ENCODE measurements at places on chromosomes 3 and 15. TPM values are rescaled to one million over a fixed set of nuclear protein-coding genes. Genes with fewer than 3 reads are reported as not detected.

DNA sequence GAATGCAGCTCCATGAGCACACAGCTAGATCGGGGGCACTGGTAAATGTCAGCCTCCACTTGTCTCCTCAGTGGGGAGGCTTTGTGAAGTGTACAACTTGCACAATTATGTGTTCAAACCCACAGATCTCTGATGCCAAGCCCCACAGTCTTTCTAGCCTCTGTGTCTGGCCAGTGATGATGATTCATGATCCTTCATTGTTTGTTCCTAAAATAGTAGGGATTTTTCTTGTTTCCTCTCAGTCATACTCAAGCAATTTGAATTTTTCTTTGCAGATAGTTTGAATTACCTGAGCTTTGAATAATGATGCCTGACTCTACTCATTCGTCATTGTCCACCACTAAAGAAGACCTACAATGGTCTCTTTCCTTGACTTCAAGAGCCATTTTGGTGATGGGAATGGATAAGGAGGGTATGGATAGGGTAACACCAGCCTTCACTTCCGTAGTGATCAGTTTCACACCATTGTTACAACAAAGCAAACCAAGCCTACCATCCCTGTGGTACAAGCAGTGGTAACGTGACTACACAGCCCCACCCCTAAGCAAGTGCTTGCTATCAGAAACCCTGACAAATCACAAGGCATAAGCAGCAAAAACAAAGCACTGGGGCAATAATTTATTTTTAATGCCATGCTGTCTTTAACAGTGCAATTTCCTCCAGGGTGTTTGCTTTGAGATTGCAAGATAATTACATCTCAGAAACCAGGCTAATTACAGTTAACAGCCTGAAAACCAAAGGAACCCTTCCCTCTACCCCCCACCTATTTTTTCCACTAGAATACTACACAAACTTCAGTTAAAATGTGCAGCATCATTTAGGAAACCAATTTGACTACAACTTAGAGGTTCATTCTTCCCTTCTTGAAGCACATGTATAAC lies 114.1 kb upstream of the PPP2R3A start:
- DNase-seq: no peak

- peak; percentile 51 for DNase-seq
These were observed 143.5 kb downstream of the GADL1 start for GRCh38 chr3:30750967-30751366.

DNA sequence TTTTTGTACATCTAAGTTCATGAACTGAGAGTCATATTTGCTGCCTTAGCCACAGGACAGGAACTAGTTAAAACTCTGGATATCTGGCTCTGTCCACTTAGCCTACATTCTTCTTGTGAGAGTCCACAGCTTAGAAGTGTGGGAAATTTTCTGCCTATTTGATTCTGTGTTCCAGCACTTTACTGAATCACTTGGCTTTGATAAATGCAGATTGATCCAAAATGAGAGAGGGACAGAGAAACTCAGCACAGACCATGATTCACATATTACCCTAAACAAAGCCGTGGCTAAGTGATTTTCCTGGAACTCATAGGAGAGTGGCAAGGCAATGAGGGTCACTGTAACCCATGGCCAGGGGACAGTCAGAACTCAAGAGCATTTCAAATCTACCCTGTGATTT lies 87.5 kb upstream of the CADPS start:
- DNase-seq: no peak

GRCh38 chr15:45100884-45101625 lies 12.9 kb downstream of the DUOX2 start:
- no peak for DNase-seq

DNA sequence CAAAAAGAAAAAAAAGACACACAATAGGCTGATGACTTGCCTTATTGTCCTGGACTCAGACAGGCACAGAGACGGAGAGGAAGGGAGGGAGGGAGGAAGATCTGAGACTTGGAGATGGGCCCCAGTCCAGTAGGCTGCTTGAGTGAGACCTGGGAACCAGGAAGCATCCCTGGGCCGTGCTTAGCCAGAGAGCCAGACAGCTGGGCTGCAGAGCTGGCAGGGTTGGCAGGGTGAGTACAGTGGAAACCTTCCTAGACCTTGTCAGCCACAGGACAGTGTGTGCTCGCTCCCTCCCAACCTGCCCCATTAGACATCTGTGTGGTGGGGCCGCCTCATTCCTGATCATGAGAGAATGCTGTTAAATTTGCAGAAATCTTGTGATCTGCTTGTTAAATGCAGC lies 107.9 kb upstream of the ALDH1A3 start:
- no peak for DNase-seq

DNA sequence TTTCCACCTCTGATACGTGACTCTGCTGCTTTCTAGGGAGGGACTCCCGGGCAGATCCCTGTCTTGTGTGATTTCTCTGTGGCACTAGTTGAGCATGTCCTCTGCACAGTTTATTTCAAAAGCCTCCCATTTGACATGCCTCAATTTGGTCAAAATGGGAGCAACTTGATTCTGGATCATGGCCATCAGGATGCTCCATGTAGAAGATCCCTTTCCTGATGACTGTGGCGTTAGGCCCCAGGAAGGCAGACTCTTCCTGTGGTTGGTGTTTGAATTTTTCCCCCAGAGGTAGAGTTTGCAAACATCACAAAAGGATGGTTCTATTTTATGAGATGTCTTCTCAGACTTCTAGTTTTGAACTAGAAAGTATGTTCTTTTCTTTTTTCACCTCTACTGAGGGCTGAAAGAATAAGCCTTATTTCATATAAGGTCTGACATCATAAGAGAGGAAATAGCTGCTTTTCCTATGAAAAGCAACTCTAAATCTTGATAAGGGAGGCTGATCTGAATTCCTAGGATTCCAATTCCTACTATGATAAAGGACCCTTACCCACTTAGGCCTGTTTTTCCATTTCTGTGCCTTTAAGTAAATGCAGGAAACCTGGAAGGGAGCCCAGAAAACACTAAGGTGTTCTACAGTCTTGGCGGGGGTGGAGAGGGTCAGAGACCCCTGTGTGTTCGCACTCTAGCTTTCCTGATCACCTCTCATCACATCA lies 243.8 kb upstream of the CHRM5 start:
- no peak for DNase-seq

DNA sequence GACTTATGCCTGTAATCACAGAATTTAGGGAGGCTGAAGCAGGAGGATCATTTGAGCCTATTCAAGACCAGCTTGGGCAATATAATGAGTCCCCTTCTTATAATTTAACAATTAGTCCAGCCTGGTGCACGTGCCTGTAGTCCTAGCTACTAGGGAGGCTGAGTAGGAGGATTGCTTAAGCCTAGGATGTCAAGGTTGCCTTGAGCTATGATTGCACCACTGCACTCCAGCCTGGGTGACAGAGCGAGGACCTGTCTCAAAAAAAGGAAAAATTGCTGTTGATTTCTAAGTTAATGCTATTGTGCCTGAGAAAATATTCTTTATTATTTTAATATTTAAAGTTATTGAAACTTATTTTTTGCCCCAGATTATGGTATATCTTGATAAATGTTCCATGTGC lies 159.0 kb downstream of the NLGN1 start:
- no peak for DNase-seq

- no peak for DNase-seq
These were observed 195.8 kb downstream of the ZMAT3 start for GRCh38 chr3:178875836-178876235.

DNA sequence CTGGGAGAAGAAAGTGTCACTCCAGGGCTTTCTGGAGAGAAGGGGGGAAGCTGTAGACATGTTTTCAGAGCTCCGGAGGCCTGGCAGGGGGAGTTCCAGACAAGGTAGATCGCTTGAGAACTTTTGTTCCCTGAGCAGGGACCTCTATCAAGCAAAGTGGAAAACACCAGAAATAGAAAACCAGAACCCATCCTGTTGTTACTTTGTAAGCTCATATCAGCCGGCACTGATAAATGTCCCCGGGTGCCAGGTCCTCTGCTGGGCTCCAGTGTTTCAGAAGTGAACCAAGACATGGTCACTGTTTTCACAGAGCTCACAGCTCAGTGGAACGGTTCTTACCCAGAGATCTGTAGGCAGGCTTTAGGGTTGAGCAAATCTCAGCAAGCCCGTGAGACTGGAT lies 13.5 kb downstream of the HDDC3 start:
- no peak for DNase-seq

DNA sequence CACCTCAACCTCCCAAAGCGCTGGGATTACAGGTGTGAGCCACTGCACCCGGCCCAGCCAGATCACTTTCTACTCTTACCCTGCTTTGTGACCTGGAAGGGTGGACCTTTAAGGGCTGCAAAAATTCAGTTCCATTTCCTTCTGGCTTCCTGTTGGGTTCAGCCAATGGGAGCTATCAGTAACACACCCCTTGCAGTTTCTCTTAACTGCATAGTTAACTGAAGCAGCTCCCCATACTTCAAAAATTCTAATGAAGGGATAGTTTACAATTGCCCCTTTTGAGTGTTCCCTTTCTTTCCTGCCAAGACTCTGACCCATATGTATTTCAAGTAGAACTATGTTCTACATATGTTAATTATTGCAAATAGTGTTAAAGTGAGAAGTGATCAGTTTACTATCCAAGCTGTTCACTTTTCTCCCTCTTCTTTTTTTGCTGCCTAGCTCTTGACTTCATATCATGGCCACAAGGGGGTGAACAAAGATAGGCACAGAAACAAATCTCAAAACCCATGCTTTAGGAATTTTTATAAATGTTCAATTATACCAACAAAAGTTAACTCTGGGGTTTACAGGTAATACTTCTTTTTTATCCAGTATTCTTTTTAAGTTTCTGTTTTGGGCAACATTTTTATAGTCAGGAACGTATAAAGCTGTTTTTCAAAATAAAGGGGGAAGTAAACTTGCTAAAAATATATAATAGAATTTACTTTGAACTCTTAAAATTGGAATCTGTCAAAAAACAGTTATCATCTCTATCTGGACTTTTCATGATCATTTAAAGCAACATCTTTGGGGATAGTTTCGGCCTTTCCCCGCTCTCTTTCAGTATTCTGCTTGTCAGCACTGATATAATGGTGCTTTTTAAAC lies 8.1 kb downstream of the PGBD4 start:
- no peak for DNase-seq

GRCh38 chr3:170055209-170055608 lies 17.4 kb downstream of the GPR160 start:
- DNase-seq: no peak

DNA sequence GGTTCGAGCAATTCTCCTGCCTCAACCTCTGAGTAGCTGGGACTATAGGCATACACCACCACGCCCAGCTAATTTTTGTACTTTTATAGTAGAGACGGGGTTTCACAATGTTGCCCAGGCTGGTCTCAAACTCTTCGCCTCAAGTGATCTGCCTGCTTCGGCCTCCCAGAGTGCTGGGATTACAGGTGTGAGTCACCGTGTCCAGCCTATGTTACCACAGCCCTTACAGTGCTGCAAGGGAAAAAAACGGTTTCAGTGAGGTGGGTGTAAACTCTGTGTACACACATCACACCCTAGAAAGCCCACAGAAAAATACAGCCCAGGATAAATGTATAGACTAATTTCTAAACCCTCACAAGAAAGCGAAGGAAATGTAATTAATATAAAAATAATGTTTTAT lies 103.5 kb upstream of the AKAP13 start:
- no peak for DNase-seq

DNA sequence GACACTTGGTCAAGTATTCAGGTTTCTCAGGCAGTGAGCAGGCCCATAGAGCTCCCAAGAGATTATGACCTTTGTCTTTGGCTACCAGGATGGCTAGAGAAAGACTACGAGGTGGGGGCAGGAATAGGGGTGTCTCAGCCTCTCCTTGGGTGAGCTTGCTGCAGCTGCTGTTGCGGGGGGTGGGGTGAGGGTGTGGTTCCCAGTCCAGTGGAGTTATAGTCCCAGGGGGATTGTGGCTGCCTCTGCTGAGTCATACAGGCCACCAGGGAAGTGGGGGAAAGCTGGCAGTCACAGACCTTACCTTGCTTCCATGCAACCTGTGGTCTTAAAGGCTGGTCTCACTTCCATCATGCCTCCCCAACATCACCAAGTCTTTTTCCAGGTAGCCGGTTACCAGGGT lies 31.7 kb downstream of the ATP2C1 start:
- no peak for DNase-seq

- DNase-seq: no peak
These were observed 80.5 kb downstream of the SNRK start for GRCh38 chr3:43366885-43367284.

DNA sequence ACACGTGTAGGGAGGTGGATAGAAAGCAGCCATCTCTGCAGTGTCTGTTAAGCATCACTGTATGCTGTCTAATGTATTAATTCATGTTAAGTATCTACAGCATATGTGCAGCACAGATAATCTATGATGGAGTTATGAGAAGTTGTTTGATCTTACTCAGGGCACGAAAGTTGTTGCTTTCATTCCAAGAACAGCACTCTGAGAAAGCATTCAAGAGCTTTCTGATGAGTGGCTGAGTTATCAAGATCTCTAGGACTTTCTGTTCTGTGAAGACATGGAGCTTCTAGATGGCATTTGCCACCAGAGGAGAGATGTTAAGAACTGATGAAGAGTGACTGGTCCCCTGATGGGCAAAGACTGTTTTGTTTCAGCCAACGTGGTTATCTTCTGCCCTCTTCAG lies 22.6 kb upstream of the TPRG1 start:
- DNase-seq: no peak

- no peak for DNase-seq
These were observed 41.4 kb downstream of the PGPEP1L start for GRCh38 chr15:98966091-98966787.

DNA sequence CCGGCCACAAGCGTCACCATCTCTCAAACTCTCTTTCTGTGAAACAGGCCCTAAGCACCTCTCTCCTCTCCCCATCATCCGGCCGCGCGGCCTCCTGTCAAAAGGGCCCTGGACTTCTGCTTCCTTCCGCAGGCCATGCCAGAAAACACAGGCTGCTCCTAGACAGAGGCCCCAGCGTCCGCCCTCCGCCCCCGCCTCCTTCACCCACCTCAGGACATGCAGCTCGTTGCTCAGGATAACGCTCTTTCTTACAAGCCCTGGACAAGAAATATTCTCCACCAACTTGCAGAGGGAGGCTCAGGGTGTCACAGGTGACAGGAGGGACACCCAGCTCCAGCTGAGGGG lies 212.0 kb downstream of the XXYLT1 start:
- DNase-seq: no peak

- DNase-seq: no peak
These were observed 32.2 kb downstream of the GOLGA6A start for GRCh38 chr15:74050127-74050526.

DNA sequence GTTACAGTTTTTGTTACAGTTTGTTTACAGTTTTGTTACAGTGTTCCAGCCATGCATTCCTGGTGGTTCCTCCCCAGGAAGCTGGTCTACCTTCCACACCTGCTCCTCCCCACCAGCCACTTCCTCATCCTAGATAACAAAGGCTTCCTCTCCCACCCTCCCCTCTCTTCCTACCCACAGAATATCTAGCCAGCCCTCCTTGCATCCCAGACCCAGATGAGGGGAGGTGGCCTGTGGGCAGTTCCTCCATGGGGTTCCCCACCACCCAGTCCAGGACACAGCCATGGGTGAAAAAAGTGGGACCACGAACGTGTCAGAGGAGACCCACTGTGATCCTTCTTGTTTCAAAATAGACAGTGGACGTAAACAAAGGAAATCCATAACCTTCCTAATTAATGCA lies 122.8 kb upstream of the ABHD17C start:
- peak; percentile 15 for DNase-seq

GRCh38 chr15:79093352-79093935 lies 2.9 kb upstream of the RASGRF1 start:
- DNase-seq: peak; percentile 10

- peak; percentile 61 for DNase-seq
These were observed 8.7 kb downstream of the FOXL2 start for GRCh38 chr3:138938056-138938876.

GALK2 gene
- total RNA-seq: 12.4 TPM

TAGLN3 gene
- total RNA-seq: 6.4 TPM

LRRIQ4 gene
- total RNA-seq: 0.26 TPM

SLC7A14 gene
- 0.42 TPM for total RNA-seq

IL12A gene
- total RNA-seq: 0.50 TPM

ATP2B2 gene
- 0.33 TPM for total RNA-seq

SLC41A3 gene
- total RNA-seq: 35.5 TPM

CACNA1D gene
- 1.9 TPM for total RNA-seq

RBM15B gene
- total RNA-seq: 61.1 TPM

Data from H9 (cell line).